Lung microvascular endothelial cell (primary cell): ENCODE measurements at places on chromosomes 7 and 10. TPM values are rescaled to one million over a fixed set of nuclear protein-coding genes. Genes with fewer than 3 reads are reported as not detected.
A peak's percentile ranks its signal among the peaks of the same experiment; 100 is the strongest.

GRCh38 chr10:72072639-72073038 is 15.7 kb downstream of the SPOCK2 start:
- no peak for DNase-seq

GRCh38 chr7:95264363-95264891 is 59.9 kb downstream of the PON1 start:
- DNase-seq, result peak; percentile 15

Gene NUTM2A
- under 0.01 and 0.20 TPM in 2 replicates for total RNA-seq

Gene ZNF365
- 0.22 TPM in 1 of 2 replicates, not detected in the other for total RNA-seq
